ENCODE measurements at places on chromosomes 1 and 21.

GRCh38 chr1:113830039-113830438 is 17.8 kb upstream of the RSBN1 start:
- DNase-seq, result peak; percentile 80

DNA sequence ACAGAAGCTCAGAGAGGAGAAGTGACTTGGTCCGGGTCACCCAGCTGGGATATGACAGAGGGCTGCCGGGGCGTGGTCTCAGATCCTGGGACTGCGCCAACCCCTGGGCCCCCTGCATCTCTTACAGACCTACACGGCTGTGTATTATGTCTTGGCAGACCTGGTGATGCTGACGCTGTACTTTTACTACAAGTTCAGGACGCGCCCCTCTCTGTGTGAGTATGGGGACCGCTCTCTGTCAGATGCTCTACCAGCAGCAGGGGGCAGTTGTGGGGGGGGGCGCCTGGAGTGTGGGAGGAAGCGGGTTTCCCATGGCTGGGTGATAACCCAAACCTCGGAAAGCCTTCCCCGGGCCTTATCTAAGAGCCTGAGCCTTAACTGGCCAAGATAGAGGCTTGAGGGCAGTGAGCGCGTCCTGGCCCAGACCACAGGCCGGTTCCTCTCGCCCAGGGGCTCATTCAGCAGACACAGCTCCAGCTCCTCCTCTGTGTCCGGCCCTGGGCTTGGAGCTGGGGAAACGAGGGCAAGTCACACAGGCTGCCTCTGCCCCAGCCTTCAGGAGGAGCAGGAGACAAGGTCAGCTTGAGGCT is 13.3 kb downstream of the SLC66A1 start:
- DNase-seq, result no peak

GRCh38 chr21:42113926-42114409 is 42.9 kb downstream of the UMODL1 start:
- no peak for DNase-seq

GRCh38 chr1:22077728-22078127 is 25.2 kb downstream of the CDC42 start:
- no peak for DNase-seq

DNA sequence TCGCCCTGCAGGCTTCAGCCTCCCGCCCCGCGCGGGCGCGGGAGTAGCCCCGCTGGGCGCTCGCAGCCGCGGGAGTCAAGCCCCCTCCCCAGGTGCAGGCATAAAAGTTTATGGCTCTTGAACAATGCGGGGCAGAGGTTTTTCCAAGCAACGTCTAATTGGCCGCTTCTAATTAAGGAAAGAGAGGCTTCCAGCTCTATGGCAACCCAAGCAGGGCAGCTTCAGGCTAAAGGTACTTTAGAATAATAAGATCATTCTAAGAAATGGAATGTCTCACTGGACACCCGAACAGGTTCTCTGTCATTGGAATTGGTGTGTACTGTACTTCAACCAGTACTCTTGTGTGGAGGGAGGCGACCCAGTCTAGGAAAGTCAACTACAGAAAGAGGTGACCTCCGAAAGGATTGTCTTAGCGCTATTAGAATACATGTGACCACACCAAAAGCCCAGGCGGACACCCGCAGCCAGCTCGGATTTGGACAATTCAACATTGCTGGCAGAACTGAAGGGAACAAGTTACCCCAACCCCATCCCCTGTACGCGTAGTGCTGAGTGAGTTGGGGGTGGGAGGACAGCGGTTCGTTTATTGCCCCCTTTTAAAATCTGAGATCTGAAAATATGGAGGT is 12.5 kb downstream of the NR5A2 start:
- DNase-seq, result no peak

- DNase-seq, result no peak
Observed at GRCh38 chr1:47564570-47564969, 126.7 kb downstream of the FOXD2 start.

GRCh38 chr21:41665766-41666595 is 100.9 kb downstream of the RIPK4 start:
- no peak for DNase-seq

- peak; percentile 89 for DNase-seq
Observed at GRCh38 chr1:59015708-59016107, 231.9 kb upstream of the JUN start.

GRCh38 chr1:111624382-111624781 is 4.8 kb downstream of the RAP1A start:
- no peak for DNase-seq

DNA sequence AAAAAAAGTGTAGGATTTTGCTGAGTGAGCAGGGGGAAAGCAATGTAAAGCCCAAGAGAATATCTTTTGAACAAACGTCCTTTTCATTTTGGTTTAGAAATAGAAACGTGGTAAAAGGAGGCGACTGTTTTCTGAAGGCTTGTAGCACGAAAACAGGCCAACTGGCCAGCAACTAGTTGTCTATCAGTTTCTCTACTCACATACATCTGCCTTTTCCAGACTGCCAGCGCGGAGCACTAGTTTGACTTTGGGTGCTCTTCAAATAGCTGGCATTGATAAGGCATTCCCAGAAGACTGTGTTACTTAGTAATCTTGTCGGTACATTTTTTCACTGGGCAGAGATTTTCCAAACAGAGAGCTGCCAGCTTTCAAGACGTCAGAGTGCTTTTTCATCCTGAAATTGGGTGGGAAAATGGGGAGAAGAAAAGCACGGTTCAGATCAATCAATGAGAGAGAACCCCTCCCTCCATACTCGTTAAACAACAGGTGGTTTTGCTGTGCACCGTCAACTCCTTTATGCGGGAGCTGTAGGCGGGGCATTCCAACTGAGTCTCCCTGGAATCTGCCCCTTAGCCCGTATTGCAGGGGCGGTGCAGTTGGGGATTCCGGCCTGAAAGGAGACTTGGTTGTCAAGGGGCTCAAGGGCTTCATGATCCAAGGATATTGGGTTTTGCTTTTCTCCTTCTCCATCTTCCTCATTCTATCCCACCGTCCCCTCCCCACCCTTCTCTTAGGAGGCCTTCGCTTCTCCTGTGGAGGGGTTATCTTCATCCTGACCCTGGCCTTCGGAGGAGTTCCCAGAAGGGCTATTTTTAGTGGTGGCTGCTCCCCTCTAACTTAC is 884 bp upstream of the LRRC8C start:
- DNase-seq, result no peak

GRCh38 chr1:160366731-160367515 is at the start of gene NHLH1:
Gene NHLH1, plus strand, starts transcription at chr1:160367071. Its CDS starts 3,661 bp downstream, at chr1:160370732.
- DNase-seq, result no peak

DNA sequence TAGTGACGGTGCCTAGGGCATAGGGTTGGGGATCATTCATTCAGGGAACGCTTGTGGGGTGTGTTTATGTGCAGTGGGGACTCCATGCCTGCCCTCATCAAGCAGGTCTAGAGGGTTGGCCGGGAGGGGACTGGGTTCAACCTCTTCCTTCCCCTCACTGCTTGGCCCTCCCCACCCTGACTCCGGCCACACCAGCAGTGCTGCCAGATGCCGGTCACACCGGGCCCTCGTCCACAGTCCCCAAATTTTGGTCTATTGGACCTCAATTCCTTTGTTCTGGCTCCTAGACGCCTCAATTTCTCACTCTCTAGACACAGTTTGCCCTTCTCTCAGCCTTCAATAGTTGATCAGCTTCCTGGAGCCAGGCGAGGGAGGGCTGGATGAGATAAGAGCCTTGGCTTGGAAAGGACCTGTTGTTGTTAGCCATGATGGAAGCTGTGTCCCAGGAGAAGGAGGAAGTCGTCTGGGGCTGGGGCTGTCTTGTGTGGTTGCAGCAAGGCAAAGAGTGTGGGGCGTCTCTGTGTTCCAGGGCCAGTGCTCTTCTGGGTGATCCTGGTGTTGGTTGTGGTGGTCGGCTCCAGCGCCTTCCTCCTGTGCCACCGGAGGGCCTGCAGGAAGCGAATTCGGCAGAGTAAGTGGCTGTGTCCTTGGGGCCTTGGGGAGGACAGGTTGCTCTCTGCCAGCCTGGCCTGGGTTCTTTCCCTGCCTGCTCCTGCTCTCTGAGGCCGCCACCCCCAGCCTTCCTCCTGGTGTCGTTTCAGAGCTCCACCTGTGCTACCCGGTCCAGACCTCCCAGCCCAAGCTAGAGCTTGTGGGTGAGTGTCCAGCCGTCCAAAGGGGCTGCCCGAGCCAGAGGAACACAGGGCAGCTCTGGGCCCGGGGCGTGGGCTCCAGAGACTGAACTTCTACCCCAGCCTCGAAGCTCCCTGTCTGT is 41.1 kb upstream of the TNFRSF1B start:
- DNase-seq, result no peak

GRCh38 chr1:31584869-31585735 is 8.8 kb downstream of the TINAGL1 start:
- DNase-seq, result no peak

DNA sequence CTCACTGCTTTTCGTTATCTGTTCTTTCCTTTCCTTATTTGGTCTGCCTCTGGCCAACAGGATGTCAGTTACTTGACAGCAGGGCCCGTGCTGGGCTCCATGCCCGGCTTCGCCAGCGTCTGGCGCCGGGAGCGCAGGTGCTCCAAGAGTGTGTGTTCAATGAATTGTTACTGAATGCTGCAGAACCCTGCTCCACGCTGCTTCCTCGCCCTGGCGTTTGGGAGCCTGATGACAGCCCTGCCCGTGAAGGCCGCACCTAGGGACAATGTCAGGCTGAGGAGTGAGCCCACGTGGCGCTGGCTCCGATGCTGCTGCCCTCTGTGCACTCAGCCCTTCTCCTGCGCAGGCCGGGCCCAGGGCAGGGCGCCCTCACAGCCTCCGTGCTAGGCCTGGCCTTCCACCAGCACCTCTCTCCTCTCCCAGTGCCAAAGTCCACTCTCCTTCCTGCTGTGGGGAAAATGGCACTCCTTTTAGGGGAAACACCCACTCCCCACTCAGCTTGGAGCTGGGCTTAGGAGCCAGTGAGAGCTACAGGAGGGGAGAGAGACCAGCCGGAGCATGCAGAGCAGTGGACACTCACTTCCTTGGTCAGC is 51.4 kb downstream of the ACBD3 start:
- no peak for DNase-seq

GRCh38 chr1:226364514-226364899 is 43.4 kb downstream of the PARP1 start:
- no peak for DNase-seq

DNA sequence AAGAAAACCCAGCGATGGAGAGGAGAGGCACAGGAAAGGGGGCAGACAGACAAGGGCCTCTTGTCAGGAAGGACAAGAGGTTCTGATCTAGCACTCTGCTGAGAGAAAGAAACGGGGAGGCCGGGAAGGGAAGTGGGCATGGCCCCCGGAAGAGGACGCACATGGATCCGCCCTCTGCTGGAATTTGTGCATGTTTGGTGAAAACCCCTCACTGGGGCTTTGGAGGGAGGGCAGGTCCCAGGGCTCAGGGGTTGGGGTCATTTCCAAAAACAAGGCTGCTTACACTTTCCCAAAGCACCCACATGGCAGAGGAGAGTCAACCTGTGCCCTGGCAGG is 32.4 kb upstream of the ECE1 start:
- DNase-seq, result no peak

- DNase-seq, result no peak
Observed at GRCh38 chr1:22281521-22282363, 138.8 kb upstream of the WNT4 start.

Measured in fibroblast of skin of back (primary cell).